ENCODE measurements at places on chromosomes 2 and 18. TPM values are rescaled to one million over a fixed set of nuclear protein-coding genes. Genes with fewer than 3 reads are reported as not detected.

DNA sequence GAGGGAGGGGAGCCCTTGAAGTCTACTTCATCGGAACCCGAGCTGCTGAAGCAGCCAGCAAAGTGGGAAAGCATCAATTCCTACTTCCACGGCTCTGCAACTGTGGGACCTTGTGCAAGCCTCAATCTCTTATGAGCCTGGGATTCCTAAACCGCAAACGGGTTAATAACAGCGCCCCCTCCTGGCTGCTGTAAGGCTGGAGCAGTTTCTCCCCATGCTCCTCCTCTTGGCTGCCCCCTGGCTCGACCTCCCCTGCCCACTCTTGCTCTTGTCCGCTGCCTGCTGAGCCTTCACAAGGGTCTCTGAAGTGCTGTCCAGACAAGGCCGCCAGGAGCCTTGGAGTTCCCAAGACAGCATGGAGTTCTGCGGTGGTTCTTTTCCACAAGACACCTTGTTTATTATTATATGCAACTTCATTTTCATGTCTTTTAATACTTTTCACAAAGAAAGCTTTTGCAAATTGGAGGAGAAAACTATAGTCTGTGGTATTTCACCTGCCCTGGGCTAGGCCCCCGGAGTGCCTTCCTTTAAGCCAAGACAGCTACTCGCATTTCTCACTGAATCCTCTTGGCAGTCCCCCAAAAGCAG lies 157.2 kb downstream of the DDX1 start:
- peak; percentile 47 for DNase-seq

Gene LRRTM1
- not detected for total RNA-seq

DNA sequence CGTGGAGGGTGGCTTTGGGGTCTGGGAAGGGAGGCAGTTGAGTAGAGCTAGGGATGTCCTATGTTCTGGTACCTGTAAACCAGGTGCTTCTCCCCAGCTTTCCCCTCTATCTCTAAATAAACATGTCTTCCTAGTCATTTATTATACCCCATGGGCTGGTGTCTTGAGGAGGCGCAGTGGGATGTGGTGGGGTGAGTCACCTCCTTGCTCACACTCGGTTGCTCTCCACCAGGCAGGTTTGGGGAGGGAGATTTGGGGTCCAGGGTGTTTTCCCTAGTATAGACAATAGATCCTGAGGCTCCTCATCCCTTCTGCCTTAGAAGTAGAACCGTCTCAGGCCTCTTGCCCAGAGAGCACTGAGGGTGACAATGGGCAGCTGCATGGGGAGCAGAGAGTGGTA lies 5.1 kb downstream of the PSD4 start:
- DNase-seq = no peak

DNA sequence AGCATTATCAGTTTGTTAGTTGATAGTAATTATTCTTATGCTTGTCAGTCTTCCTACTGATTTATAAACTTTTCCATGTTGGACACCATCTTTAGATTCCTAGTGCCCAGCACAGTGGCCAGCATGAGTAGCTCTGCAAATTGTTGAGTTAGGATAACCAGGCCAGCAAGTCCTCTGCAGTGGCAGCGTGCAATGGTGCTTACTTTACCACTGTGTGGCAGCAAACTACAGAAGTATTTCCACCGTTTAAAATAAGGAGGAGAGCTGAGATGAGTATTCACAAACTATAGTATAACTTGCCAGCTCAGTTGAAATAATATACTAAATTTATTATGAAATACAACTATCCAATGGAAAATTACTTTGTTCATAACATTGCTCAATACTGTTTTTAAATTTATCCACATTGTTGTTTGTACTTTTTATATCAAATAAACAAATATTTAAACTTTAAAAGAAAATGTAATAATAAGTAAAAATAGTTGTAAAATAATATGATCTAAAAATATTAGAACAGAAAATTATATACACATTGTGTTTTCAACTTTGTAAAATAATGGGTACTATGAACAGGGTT lies 9.3 kb upstream of the THADA start:
- DNase-seq = peak; percentile 52

DNA sequence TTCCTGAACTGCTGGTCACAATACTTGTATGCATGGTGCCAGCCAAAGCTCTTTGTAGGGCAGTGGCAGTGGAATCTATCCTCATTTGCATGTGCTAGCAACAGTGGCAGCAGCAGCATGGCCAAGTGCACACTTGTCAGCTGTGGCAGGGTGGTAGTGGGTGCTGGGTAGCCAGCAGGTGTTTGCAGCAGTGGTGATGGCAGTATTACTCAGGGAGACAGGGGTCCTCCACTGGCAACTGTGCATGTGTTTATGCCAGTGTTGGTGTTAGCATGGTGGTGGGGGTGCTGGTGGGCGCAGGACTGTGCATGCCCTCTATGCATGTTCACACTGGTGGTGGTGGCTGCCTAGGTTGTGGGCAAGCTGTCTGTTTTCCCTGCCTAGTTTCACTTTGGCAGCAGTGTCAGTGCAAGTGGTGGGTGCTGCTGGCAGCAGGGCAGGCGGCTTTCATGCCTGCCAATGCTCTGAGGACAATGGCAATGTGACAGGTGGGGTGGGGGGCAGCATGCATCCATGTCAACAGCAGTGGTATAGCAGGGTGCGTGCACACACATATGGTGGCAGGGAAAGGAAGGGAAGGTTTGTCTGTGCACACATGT lies 41.2 kb downstream of the GALNT13 start:
- DNase-seq = no peak

GRCh38 chr18:11963991-11964484 lies 17.3 kb upstream of the IMPA2 start:
- DNase-seq = no peak

All from lung microvascular endothelial cell (primary cell).